ENCODE measurements at places on chromosomes 5 and 9. TPM values are rescaled to one million over a fixed set of nuclear protein-coding genes. Genes with fewer than 3 reads are reported as not detected.

- peaks cover 8% of the 10 kb centered on the region for H3K4me1 ChIP-seq
- H3K36me3 ChIP-seq = peaks cover 8% of the 10 kb centered on the region
- H3K4me3 ChIP-seq = no peak overlapping the region
- no peak for DNase-seq
- H3K27ac ChIP-seq = no peak overlapping the region
- H3K27me3 ChIP-seq = no peaks in the 10 kb centered on the region
Observed at GRCh38 chr5:9149988-9150387, 395.9 kb downstream of the SEMA5A start.

FBP2 gene
- total RNA-seq = not detected

DNA sequence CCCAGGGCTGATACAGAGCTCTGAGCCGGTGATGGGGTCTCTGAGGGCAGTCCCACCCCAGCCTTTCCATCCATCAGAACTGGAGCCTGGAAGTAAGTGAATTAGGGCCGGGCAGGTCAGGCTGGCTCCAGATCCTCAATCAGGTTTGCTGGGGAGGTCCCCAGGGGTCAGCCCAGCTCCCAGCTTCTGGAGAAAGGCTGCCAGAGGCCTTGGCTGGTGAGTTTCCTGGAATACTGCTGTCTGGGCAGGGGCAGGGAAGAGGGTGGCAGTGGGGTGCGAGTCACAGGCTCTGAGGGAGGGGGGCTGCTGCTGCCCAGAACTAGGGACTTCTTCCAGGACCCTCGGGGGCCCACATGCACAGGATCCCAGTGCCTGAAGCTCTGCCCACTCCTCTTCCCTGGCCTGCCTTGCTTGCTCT is 200.6 kb upstream of the MVB12B start:
- DNase-seq = no peak
- no peak overlapping the region for H3K27ac ChIP-seq
- no peak overlapping the region for H3K4me3 ChIP-seq
- peaks cover 59% of the 10 kb centered on the region for H3K27me3 ChIP-seq
- H3K36me3 ChIP-seq = no peaks in the 10 kb centered on the region

TMEM232 gene
- 5.7 TPM for total RNA-seq

DNA sequence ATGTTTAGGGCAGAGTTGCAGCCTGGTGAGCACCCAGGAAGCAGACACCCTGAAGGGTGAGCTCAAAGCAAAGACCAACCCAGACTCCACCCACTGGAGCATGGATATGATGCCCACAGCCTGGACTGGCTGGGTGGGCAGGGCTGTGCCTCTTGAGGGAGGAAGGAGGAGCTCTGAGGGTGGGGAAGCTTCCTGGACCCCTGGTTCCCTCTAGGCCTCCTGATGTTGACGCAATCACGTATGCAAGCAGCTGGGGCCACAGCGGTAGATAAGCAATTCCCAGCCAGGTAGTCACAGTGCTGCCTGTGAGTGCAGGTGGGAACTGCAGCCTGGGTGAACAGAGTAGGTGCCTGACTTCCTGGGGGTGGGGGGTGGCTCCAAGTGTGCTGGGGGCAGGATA is 271.5 kb downstream of the CDK5RAP2 start:
- peaks cover 29% of the 10 kb centered on the region for H3K27me3 ChIP-seq
- H3K4me3 ChIP-seq = no peak overlapping the region
- no peaks in the 10 kb centered on the region for H3K36me3 ChIP-seq
- H3K27ac ChIP-seq = no peak overlapping the region

GRCh38 chr9:83431101-83432060 is 106.8 kb downstream of the FRMD3 start:
- DNase-seq = no peak
- H3K4me1 ChIP-seq = peaks cover 4% of the 10 kb centered on the region
- H3K27ac ChIP-seq = no peak overlapping the region
- peaks cover under 1% of the 10 kb centered on the region for H3K27me3 ChIP-seq

GRCh38 chr5:173501271-173501670 is 115.2 kb downstream of the BOD1 start:
- no peak overlapping the region for H3K27ac ChIP-seq
- H3K27me3 ChIP-seq = no peaks in the 10 kb centered on the region
- peaks cover 11% of the 10 kb centered on the region for H3K4me1 ChIP-seq
